ENCODE measurements at places on chromosomes 13 and 19.

GRCh38 chr13:101917475-101917810, 465.0 kb downstream of the ITGBL1 start:
- DNase-seq: no peak

DNA sequence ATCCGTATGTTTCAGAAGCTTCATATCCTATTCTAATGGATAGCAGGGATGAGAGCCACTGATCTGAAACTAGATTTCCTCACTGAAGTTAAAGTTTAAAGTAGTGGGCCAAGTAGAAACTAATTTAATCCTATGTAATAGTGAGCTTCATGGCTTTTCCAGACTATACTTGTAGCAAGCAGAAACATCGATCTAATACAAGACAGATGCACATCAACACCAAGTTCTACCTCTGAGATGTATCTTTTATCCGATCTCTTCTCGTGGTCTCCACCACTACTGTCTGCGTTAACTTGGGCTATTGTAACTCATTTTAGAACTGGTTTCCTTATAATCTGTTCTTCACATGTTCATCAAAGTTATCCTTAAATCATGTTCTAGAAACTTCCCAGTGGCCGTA, 3.1 kb downstream of the ERCC5 start:
- no peak for DNase-seq

GRCh38 chr19:56199687-56200086, 2.1 kb upstream of the ZSCAN5B start:
- no peak for DNase-seq

- DNase-seq: no peak
These were observed 410 bp downstream of the PIN1 start for GRCh38 chr19:9835507-9835949.

DNA sequence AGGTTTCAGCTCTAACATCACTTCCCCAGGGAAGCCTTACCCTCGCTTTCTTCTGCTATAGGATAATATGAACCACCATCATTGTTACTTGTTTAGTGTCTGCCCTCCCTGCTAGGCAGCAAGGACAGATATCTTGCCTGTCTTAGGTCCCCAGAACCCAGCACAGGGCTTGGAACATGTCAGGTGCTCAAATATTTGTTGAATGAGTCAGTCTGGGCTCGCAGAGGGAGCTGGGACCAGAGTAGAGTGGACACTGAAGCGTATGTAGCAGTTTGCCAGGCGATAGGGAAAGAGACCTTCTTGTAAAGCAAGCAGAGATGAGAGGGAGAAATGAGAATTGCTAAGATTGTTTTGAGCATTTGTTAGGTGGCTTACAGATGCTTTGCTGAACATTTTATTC, 11.7 kb downstream of the BCKDHA start:
- peak; percentile 15 for DNase-seq

- no peak for DNase-seq
These were observed 96.8 kb downstream of the ATP8A2 start for GRCh38 chr13:25468325-25469168.

GRCh38 chr13:31968473-31968872, 63.1 kb upstream of the FRY start:
- DNase-seq: no peak

- DNase-seq: peak; percentile 54
These were observed 4.3 kb downstream of the BBC3 start for GRCh38 chr19:47226426-47227351.

- DNase-seq: peak; percentile 60
These were observed 10.2 kb downstream of the GAS6 start for GRCh38 chr13:113853518-113854237.

DNA sequence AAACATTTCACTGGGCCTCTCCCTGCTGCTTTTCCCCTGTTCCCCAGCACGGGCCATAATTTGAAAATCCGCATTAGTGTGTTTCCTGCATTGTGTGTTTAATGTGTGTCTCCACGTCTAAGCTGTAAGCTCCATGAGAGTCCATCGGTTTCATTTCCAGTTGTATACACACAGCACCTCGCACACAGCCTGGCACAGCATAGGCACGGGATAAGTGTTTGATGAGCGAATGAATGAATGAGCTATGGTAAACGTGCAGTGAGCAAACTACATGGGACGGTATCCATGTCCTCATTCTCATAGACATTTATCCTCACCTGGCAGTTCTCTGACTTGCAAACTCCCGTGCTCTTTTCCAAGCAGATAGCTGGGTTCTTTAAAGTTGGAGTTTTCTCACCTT, 106.1 kb downstream of the RAB20 start:
- no peak for DNase-seq

DNA sequence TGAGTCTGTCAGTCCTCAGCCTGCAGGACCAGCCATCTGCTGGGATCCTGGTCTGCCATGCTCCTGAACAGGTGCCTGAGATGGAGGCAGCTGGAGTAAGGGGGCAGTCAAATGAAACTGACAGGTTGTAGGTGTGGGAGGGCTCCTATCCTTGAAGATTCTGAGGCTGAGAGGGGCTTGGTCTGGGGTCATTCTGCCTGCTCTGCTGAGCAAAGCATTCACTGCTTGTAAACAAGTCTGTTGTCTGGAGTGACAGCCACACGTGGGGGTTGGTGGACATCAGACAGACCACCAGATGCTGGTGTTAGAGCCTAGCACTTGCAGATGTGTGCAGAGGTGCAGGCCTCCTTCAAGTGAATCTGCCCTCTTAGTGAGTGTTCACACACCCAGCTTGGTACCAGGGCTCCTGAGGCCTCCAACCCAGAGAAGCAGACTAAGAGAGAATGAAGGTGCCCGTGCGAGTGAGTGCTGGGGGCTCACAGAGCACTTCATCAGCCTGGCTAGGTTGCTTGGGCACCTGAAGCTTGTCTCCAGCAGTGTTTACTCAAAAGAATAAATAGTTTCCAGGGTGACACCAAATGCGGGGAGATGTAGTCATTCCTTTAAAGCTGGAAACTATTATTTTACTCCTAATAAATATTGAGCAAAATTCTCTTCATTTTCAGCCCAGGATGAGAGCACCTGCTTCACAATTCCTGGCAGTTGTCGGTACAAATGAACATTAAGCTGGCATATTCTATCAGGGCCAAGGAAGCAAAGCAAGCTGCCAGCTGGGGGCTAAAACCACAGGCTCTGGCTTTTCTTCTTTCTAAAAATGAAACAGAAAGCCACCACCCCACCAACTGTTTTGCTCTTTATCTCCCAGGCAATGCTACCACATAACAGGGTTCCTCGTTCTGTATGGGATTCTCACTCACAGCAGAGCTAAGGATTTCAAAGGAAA, 82.3 kb downstream of the RNASEH2B start:
- DNase-seq: no peak

DNA sequence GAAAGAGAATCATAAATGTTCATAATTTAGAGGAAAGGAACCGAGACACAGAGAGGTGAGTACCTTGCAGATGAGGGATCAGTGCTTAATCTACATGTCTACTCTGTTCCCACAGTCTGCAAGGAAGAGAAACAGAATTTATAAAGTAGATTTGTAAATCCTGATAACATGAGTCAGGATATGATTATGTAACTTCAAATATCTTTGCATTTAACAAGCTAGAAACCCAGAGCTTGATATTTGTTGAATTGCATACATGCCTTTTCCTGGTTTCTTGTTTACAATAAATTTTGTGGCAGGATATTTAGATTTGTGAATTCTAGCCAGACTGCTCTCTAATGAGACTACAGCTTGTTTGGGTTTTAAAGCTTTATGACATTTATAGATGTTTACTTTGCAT, 219.2 kb downstream of the ENOX1 start:
- DNase-seq: no peak

- DNase-seq: peak; percentile 71
These were observed 642.7 kb upstream of the ARGLU1 start for GRCh38 chr13:107210723-107211030.

GRCh38 chr19:49543032-49543431, 15.2 kb downstream of the RCN3 start:
- DNase-seq: no peak
